ENCODE measurements at places on chromosomes 11 and 22.
A peak's percentile ranks its signal among the peaks of the same experiment; 100 is the strongest.

DNA sequence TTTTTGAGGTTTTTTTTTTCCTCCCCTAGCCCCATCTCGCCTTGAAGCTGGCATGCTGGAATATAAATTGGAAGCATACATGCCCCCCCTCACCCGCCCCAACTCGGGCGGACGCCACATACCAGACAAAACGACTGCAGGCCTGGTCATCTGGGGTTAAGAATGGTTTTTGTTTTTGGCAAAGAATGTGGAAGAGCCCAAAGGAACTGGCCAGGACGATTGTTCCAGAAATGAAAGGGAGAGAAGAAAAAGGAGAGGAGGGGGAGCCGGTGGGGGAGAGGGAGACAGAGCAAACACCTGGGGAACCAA lies 25.0 kb downstream of the MN1 start:
- no peak for DNase-seq

- peak; percentile 92 for DNase-seq
Measured at GRCh38 chr11:28542561-28542960, 434.4 kb downstream of the METTL15 start.

DNA sequence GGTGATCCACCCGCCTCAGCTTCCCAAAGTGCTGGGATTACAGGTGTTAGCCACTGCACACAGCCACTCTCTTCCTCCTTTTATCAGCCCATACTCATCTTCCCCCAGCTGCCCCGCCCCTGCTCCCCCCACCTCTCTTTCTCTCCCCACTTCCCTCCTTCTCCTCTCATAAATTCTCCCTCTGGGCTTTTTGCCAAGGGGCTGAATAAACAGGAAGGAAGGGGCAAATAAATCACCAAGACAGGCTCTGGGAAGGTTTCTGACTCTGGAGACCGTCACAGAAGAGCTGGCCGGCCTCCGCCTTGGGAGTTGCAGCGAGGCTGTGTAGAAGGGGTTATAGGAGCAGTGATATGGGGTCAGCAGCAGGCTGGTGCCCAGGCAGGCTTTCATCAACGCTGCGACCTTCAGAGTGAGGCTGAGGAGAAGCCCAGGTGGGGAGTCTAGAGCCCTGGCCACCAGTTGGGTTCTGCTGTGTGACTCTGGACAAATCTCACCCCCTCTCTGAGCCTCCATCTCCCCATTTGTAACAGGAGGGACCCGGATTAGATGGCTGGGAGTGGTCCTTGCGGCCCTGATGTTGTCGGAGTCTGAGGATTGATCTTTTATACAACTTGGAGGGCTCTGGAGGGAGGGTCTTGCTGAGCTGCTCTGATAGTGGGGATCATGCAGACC lies 62.6 kb upstream of the RASD2 start:
- DNase-seq, result peak; percentile 25

- DNase-seq, result no peak
Measured at GRCh38 chr11:69567951-69568808, 72.8 kb upstream of the CCND1 start.

DNA sequence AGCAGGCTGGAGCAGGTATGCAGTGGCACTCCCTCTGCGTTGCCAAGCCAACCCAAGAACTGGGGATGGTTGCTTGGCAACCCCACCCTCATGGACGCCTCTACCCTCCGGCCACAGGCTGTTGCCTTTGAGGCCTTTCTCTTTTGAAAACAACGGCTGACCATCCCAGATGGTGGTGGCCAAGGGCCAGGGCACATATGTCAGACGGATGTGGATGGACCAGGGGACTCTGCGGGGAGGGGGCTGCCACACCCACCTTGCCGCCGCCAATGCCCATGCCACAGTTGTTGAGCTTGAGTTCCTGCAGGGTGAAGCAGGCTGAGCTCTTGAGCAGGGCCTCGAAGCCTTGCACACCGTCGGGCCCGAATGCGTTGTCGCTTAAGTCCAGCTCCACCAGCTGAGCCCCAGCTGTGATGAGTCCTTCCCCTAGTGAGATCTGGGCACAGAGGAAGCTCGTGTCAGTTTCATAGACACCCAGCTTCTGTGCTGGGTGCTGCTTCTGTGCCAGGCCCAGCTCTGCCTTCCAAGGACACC lies 21.5 kb downstream of the RANGAP1 start:
- DNase-seq, result no peak

GRCh38 chr11:59225017-59225416 lies 12.3 kb upstream of the MPEG1 start:
- no peak for DNase-seq

DNA sequence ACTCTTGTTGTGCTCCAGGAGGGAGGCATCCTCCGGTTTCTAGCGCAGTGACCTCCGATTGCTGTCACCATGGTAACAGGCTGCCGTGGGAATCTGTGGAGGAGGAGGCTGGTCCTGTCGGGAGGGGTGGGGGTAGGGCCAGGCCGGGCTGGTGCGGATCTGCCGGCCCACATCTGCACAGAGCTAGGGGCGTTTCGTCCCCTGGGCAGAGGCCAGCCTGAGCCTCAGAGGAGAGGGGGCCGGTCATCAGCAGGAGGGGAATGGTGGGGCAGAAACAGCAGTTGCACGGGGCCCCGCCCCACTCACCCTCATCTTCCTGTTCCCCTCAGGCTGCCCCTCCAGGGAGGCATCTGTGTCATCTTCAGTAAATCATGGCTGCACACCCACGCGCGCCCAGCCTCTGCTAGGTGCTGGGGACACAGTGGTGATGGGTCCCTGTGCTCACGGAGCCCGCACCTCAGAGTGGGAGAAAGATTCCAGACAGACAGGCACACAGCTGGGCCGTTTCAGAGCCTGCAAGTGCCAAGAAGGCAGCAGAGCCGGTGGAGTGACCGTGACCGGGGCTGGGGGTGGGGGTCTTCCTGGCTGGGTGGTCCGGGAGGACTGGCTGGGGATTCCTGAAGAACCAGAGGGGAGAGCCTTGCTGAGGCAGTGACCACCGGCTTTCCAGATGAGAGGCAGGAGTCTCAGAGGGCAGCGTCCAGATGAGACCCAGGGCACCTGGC lies 120.5 kb downstream of the CACNA1I start:
- no peak for DNase-seq

- no peak for DNase-seq
Measured at GRCh38 chr11:96335388-96335787, 7.6 kb downstream of the MAML2 start.

DNA sequence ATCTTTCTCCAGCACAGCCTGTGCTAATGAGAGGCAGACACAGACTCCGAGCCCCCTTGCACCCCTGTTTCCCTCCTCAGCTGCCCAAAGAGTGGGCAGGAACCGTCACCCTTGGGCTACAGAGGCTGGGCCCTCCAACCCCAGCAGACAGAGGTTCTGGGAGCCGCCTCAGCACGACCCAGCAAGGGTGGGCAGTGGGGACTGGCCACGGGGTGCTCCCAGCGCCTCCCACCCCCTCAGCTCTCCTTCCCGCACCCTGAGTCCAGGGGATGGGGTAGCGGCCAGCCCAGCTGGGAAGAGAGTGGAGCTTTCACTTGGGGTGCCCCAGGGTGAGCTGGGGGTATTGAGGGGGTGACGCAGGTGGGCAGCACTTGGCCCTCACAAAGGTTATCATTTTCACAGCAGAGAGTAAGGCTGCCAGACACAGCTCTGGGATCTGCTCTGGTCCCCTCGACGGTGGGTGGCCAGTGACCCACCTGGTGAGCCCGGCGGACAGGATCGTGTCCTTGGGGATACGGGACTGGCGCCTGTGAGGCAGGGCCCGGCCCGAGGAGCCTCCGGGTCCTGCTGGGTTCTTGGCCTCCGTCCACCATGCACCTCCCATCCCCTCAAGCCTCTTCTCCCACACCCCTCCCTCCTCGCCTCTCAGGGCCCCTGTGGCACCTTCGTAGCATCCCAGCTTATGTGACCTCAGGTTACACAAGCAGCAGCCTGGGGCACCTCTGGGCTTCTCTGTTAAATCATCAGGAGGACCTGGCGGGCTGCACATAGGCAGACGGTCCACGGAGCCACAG lies 14.4 kb upstream of the BRSK2 start:
- no peak for DNase-seq

GRCh38 chr22:47647181-47647580 lies 884.7 kb downstream of the TBC1D22A start:
- DNase-seq, result no peak

DNA sequence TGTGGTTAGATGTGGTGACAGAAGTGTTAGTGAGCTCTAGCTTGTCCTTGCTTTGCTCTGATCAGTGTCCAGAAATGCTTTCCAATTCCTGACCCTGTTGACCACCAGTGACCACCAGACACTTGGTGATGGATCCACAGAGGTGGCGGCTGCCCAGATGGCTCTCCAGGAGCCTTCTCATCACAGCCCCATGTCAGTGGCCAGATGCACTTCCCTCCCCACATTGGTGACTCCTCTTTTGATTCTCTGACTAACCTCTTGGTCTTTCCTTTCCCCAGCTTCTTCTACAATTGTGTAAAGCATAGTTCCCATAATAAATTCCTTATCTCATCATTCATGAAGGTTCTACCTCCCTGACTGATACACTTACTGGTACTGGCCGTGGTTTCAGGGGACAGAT lies 40.1 kb upstream of the CXCR5 start:
- no peak for DNase-seq

- peak; percentile 24 for DNase-seq
Measured at GRCh38 chr22:49305214-49305965, 522.3 kb downstream of the BRD1 start.

DNA sequence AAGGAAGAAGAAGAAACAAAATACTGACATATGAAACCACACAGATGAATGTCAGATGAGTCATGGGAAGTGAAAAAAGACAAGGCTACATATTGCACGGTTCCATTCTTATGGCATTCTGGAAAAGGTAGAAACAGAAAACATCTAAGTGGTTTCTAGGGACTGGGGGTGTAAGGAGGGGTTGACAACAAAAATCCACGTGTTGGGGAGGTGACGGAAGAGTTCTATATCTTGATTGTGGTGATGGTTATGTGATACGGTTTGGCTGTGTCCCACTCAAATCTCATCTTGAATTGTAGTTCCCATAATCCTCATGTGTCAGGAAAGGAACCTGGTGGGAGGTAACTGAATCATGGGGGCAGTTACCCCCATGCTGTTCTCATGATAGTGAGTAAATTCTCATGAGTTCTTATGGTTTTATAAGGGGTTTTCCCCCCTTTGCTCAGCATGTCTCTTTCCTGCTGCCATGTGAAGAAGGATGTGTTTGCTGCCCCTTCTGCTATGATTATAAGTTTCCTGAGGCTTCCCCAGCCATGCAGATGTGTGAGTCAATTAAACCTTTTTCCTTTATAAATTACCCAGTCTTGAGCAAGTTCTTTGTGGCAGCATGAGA lies 6.4 kb upstream of the ARFGAP3 start:
- no peak for DNase-seq

DNA sequence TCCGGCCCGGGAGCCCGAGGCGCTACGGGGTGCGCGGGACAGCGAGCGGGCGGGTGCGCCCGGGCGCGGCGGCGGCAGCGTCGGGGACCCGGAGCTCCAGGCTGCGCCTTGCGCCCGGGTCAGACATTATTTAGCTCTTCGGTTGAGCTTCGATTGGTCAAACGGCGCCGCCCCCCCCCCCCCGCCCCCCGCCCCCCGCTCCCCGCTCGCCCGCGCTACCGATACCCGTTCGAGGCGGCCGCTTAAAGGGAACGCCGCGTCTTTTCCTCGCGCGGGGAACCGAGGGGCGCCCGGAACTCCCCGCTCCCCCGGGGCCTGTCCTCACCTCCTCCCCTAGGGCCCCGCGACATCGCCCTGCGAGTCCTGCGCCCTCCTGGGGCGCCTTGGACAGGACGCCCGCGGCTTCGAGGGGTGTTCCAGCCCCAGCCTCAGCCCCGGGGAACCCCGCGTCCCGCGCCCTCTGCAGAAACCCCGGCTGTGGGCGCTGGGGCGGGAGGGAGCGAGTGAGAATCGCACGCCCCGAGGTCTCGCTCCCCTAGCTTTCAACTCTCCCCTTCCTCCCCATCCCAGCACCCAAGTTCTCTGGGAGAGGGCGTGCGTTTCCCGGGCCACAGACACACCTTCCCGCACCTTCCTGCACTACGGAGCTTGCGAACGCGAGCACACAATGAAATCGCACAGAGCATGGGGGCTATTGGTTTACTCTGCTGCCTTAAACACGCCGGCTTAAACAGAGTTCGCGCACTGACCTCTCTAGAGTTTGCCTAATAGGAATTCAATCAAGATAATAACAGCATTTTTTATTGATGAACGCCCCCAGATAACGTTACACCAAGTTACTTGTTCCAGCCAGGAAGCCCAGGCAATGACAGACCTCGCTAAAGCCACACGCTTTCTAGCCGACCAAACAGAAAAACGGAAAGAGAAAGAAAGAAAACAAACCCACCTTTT lies at the start of gene BDNF:
Gene BDNF (minus strand): TSS at position 105 of the 951 bp plus-strand sequence. CDS start 41,891 bp downstream, outside the sequence.
- peak; percentile 11 for DNase-seq

- no peak for DNase-seq
Measured at GRCh38 chr11:43489869-43490465, 131.2 kb downstream of the TTC17 start.

- no peak for DNase-seq
Measured at GRCh38 chr11:11313902-11314692, 39.0 kb downstream of the CSNK2A3 start.

DNA sequence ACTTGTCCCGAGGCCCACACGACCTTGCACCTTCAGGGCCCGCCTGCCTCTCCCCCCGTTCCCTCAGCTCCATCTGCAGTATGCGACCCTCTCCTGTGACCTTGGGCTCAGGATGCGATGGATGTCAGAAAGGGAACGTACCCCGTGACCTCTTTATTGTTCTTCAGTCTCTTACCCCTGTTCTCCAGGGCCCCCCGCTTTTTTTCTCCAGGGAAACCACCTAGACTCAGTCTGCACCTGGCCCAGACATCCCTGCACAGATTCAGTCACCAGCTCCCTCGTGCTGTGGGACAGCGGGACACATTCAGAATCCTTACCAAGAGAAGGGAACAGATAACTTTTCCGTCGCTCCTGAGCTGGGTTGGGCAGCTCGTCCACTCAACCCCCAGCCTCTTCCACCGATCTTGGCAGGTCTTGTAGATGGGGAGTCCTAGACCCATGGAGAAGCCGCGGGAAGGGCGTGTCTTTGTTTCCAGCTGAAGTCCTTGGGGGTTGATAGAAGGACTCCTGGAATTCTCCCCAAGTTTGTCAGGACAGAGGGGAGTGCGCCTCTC lies 1.4 kb upstream of the PHOX2A start:
- no peak for DNase-seq
